Breast epithelium (tissue), 4 donors: ENCODE measurements at places on chromosomes 7 and 10. TPM values are rescaled to one million over a fixed set of nuclear protein-coding genes. Genes with fewer than 3 reads are reported as not detected.

GRCh38 chr10:33253411-33253810, 81.1 kb downstream of the NRP1 start:
- no peak for DNase-seq
- H3K36me3 ChIP-seq = no peaks in the 10 kb centered on the region
- no peaks in the 10 kb centered on the region for H3K27me3 ChIP-seq
- H3K27ac ChIP-seq = peak overlapping the region; percentile 5
- no peak overlapping the region for H3K4me3 ChIP-seq

DNA sequence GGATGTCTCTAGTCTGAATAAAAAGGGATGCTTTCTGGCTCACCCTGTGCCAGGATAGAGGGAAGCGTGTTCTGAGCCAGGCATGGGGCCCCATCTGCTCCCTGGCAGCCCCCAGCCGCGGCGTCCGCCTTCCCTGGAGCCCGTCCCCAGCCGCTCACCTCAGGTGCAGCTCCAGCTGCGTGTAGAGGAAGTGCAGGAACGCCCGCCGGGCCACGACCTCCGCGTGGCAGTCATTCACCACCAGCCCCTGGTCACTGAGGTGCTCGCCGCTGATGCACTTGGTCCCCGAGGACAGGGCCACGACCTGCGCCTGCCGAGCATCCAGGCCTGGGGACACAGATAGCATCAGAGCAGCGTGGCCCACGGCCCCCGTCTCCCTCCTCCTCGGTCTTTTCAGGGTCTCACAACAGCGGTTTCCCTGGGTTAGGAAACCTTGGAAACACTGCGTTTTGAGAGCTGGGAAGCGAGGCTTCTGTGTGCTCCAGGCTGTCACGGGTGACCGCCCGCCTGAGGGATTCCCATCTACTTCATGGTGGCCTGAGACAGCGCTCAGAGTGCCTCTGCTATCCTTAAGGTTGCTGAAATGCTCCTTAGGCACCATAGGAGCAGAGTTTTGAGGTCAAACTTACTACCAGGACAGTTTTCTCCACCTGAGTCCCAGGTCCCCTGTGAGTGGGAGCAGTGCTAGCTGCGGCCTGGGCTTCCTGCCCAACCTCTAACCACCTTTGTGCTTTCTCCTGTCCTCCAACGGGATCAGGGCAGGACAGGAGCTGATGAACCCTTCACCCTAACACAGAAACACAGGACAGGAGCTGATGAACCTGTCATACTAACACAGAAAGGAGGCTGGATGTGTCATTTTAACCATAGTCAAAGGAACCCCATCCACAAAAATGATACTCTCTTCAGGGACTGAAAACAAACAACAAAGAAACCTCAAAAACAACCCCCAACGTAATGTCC, 186.1 kb downstream of the WDR37 start:
- no peak overlapping the region for H3K27ac ChIP-seq
- H3K4me1 ChIP-seq = no peaks in the 10 kb centered on the region
- H3K36me3 ChIP-seq = no peaks in the 10 kb centered on the region
- H3K4me3 ChIP-seq = no peak overlapping the region
- no peak for DNase-seq

The HUS1 gene
- total RNA-seq = 31.5 TPM

DNA sequence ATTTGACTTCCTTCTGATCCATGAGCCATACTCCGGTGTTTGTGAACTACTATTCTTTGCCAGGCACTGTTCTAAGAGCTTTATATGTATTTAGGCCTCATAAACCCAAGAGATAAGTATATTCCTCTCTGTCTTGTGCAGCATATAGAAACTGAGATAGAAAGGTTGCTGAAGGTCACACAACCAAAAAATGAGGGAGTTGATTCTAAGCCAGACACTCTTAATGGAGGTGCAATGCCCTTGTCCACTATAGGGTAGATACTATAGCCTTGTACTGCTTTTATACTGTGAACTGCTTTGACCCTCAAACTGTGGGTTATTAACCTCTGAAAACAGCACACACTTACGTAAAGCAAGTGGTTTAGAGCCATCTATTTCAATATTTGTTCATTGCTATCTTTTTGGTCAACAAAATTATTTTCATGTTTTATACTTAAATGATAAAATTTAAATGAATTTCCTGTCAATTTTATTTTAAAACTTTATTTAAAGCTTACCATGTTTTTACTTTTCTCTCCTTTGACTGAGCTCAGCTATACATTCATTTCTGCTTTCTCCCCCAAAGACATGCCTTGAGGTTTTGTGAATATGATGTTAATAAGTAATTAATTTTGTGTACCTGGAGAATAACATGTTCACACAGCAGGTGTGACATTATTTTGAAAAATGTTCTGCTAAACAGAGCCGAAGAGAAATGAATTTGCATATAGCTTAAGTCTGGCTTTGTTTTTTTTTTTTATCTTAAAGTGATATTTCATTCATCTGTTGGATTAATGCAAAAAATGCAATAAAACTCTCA, 687.3 kb downstream of the DNAJB9 start:
- DNase-seq = no peak
- no peaks in the 10 kb centered on the region for H3K4me1 ChIP-seq
- H3K27ac ChIP-seq = no peak overlapping the region

The CUZD1 gene
- total RNA-seq = 1.8 TPM

The CYP2C19 gene
- total RNA-seq = 0.32 TPM

GRCh38 chr7:92253251-92253650, 7.5 kb downstream of the ANKIB1 start:
- H3K27ac ChIP-seq = no peak overlapping the region
- DNase-seq = no peak
- no peak overlapping the region for H3K4me3 ChIP-seq
- H3K4me1 ChIP-seq = no peaks in the 10 kb centered on the region
- H3K27me3 ChIP-seq = no peaks in the 10 kb centered on the region
- no peaks in the 10 kb centered on the region for H3K36me3 ChIP-seq

DNA sequence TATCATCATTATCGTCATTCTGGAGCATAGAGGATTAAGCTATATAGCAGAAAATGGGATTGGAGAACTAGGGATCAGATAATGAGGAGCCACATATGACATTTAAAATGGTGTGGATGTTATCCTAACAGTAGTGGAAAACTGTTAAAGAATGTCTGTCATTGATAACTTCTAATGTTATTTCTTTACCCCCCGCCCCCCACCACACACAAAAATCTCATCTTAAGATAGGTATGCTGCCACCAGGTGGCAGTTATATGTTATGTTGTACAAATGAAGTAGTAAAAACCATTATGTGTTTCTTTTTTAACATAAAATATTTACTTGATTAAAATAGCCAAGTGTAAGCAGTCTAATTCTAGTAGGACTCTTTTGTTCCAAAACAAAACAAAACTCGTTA, 13.0 kb downstream of the AKAP9 start:
- H3K4me1 ChIP-seq = no peaks in the 10 kb centered on the region
- no peak overlapping the region for H3K27ac ChIP-seq
- DNase-seq = no peak
- no peaks in the 10 kb centered on the region for H3K36me3 ChIP-seq
- no peak overlapping the region for H3K4me3 ChIP-seq

The POU6F2 gene
- total RNA-seq = not detected

GRCh38 chr10:86654411-86655172, at the start of gene OPN4:
TSS of gene OPN4 (plus strand) at chr10:86654547. CDS start at chr10:86654784, 237 bp downstream.
- no peak within 1 kb of the TSS for H3K27ac ChIP-seq
- H3K27me3 ChIP-seq = no peaks in the 10 kb centered on the region
- peak; percentile 45 for DNase-seq
- no peak within 1 kb of the TSS for H3K4me3 ChIP-seq
- H3K36me3 ChIP-seq = no peaks in the 10 kb centered on the region

The FAM25G gene
- total RNA-seq = not detected

The SFTPA1 gene
- total RNA-seq = not detected

The DLG5 gene
- 138 TPM for total RNA-seq

The AKR1D1 gene
- 0.59 TPM for total RNA-seq

- no peak overlapping the region for H3K4me3 ChIP-seq
- no peak overlapping the region for H3K27ac ChIP-seq
- no peaks in the 10 kb centered on the region for H3K4me1 ChIP-seq
- no peak for DNase-seq
Measured at GRCh38 chr10:56258378-56258777, 102.7 kb downstream of the ZWINT start.

DNA sequence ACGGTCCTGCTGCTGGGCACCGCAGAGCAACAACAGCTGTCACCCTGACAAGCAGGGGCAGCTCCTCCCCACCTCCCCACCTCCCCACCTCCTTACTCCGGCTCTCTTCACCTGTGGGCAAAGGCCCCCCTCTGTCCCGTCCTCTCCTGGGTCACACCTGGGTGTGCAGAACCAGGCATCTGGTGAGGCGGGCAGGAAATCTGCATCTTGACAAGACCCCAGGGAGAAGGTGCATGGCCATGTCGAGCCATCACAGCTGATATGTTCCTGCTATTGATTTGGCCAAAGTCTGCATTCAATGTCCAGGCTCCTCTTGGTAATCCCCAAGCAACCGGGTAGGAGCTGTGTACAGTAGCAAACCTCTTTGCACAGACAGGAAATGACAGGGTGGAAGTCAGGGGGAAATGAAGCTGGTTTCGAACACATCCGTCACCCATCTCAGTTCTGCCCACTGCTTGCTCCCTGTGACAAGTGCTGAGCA, 554.2 kb downstream of the DNAJB6 start:
- H3K4me1 ChIP-seq = no peaks in the 10 kb centered on the region
- DNase-seq = peak; percentile 39
- no peak overlapping the region for H3K27ac ChIP-seq
- H3K27me3 ChIP-seq = peaks cover 8% of the 10 kb centered on the region
- H3K36me3 ChIP-seq = no peaks in the 10 kb centered on the region

DNA sequence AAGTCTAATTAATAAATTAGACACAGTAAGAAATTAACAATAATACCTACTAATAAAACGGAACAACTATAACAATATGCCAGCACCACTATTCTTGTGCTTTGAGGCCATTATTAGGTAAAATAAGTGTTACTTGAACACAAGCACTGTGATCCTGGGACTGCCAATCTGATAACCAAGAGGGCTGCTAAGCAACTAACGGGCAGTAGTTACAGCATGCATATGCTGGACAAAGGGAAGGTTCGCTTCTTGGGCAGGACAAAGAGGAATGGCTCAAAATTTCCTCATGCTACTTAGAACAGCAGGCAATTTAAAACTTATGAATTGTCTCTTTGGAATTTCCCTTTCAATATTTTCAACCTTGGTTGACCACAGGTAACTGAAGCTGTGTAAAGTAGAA, 718.6 kb downstream of the SORCS3 start:
- no peaks in the 10 kb centered on the region for H3K36me3 ChIP-seq
- H3K4me3 ChIP-seq = no peak overlapping the region
- no peaks in the 10 kb centered on the region for H3K27me3 ChIP-seq
- H3K4me1 ChIP-seq = no peaks in the 10 kb centered on the region
- DNase-seq = no peak

- no peaks in the 10 kb centered on the region for H3K4me1 ChIP-seq
- H3K27ac ChIP-seq = peak overlapping the region; percentile 66
Measured at GRCh38 chr7:18846765-18847215, 270.6 kb downstream of the TWIST1 start.

GRCh38 chr7:130272381-130273080, 5.9 kb downstream of the CPA2 start:
- DNase-seq = no peak
- H3K4me3 ChIP-seq = peak overlapping the region; percentile 32
- H3K27ac ChIP-seq = peak overlapping the region; percentile 48
- H3K4me1 ChIP-seq = no peaks in the 10 kb centered on the region
- no peaks in the 10 kb centered on the region for H3K27me3 ChIP-seq

- DNase-seq = no peak
- no peak overlapping the region for H3K27ac ChIP-seq
- H3K36me3 ChIP-seq = no peaks in the 10 kb centered on the region
- no peak overlapping the region for H3K4me3 ChIP-seq
- H3K27me3 ChIP-seq = no peaks in the 10 kb centered on the region
Measured at GRCh38 chr7:80434047-80434446, 77.8 kb downstream of the GNAT3 start.

The ASB10 gene
- not detected for total RNA-seq

The NEUROG3 gene
- total RNA-seq = not detected

GRCh38 chr7:100413346-100413745, 15.2 kb downstream of the ZCWPW1 start:
- H3K4me3 ChIP-seq = no peak overlapping the region
- H3K27ac ChIP-seq = no peak overlapping the region
- DNase-seq = no peak
- H3K36me3 ChIP-seq = no peaks in the 10 kb centered on the region
- H3K4me1 ChIP-seq = no peaks in the 10 kb centered on the region

DNA sequence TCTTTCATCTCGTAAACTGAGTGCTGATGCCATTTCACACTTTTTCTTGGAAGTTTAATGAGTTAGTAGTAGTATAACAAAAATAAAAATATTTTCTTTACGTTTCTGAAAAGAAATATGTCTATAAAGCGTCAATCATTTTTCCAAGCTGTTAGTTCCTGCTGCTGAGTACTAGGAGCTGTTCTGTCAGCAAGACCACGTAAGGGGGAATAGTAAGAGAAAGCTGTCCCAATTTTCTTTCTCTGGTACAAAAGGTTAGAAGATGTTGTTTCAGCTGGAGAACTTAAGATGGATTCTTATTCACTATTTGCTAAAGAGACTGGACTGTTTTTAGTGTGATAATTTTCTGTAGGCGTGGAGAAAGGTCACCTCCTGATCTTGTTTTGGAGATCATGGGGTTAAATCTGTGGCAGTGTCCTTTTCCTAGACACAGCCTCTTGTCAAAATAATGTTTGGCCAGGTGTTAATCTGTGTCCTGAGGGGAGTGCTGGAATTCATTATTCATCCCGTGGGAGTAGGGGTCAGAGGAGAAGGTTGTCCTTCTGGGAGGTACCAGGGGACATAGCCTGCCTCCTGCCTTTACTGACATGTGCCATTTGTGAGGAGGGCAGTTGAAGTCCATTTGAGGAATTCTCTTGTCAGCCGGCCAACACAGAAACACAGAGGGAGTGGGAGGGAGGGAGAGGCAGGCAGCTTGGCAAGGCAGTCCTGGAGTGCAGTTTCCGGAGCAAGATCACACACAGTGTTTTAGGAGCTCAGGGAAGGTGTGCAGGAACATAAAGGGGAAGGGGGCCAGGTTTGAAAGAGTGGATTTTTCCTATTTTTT, 368.7 kb downstream of the AUTS2 start:
- DNase-seq = no peak
- H3K27me3 ChIP-seq = no peaks in the 10 kb centered on the region
- H3K4me1 ChIP-seq = peaks cover 8% of the 10 kb centered on the region
- no peaks in the 10 kb centered on the region for H3K36me3 ChIP-seq
- peak overlapping the region; percentile 27 for H3K4me3 ChIP-seq
- peak overlapping the region; percentile 9 for H3K27ac ChIP-seq

GRCh38 chr10:116490028-116490662, 55.6 kb upstream of the PNLIP start:
- DNase-seq = no peak
- H3K27me3 ChIP-seq = no peaks in the 10 kb centered on the region
- no peaks in the 10 kb centered on the region for H3K36me3 ChIP-seq
